ENCODE measurements at places on chromosomes 4 and X.
A peak's percentile ranks its signal among the peaks of the same experiment; 100 is the strongest.

DNA sequence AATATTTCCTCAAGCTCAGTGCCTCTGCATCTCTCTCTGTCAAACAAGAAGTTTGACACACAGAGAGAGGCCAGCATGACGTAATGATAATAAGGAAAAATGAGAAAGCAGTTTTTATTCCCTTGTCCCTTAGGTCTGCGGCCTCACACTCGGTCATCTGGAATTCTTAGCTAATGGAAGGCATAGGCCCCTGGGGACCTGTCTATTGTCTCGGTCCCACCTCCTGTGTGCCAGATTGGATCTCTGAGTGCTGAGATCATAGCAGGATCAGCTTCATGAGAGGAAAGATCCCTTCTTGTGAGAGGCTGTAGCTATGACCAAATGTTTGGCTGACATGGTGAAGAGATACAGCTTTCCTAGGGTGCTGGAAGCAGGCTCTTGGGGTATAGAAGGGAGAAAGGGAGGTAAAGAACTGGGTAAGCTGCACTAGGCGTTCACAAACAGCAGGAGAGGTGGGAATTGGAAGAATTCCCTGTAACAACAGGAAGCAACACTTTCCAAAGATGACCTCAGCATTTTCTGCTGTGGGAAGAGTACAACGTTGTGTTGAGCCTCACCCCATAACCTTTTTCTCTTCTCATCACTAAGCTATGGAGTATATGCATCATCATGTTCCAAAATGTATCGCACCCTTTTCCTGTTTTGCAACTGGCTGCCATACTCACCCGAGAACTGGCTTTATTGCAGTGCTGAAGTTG lies 20.2 kb downstream of the TMEM31 start:
- DNase-seq: no peak
- no peak overlapping the region for H3K27ac ChIP-seq
- H3K27me3 ChIP-seq: peaks cover 19% of the 10 kb centered on the region
- H3K4me1 ChIP-seq: peaks cover 12% of the 10 kb centered on the region
- no peak overlapping the region for H3K4me3 ChIP-seq
- H3K36me3 ChIP-seq: no peaks in the 10 kb centered on the region

GRCh38 chr4:154634058-154634457 lies 21.6 kb upstream of the FGG start:
- DNase-seq: no peak
- H3K4me3 ChIP-seq: no peak overlapping the region
- no peaks in the 10 kb centered on the region for H3K36me3 ChIP-seq

GRCh38 chr4:118353534-118354030 lies 779 bp upstream of the PRSS12 start:
- DNase-seq: no peak
- H3K36me3 ChIP-seq: no peaks in the 10 kb centered on the region
- peaks cover 44% of the 10 kb centered on the region for H3K27me3 ChIP-seq
- H3K27ac ChIP-seq: peak overlapping the region; percentile 63
- peaks cover 24% of the 10 kb centered on the region for H3K4me1 ChIP-seq

DNA sequence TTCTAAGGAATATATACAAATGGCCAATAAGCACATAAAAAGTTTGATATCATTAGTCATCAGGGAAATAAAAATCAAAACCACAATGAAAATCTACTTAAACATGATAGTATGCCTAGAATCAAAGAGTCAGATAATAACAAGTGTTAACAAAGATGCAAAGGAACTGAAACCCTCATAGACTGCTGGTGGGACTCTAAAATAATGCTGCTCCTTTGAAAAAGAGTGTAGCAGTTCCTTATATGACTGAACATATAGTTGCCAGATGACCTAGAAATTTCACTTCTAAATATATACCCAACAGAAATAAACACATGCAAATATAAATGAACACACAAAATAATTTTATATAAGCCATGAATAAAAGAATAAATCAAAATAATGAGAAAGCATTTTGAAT lies 205.1 kb upstream of the CTSO start:
- no peak overlapping the region for H3K4me3 ChIP-seq
- no peaks in the 10 kb centered on the region for H3K4me1 ChIP-seq
- H3K36me3 ChIP-seq: no peaks in the 10 kb centered on the region
- no peaks in the 10 kb centered on the region for H3K27me3 ChIP-seq
- no peak for DNase-seq

- no peak overlapping the region for H3K4me3 ChIP-seq
Observed at GRCh38 chrX:72121383-72121782, 10.3 kb downstream of the RTL5 start.

DNA sequence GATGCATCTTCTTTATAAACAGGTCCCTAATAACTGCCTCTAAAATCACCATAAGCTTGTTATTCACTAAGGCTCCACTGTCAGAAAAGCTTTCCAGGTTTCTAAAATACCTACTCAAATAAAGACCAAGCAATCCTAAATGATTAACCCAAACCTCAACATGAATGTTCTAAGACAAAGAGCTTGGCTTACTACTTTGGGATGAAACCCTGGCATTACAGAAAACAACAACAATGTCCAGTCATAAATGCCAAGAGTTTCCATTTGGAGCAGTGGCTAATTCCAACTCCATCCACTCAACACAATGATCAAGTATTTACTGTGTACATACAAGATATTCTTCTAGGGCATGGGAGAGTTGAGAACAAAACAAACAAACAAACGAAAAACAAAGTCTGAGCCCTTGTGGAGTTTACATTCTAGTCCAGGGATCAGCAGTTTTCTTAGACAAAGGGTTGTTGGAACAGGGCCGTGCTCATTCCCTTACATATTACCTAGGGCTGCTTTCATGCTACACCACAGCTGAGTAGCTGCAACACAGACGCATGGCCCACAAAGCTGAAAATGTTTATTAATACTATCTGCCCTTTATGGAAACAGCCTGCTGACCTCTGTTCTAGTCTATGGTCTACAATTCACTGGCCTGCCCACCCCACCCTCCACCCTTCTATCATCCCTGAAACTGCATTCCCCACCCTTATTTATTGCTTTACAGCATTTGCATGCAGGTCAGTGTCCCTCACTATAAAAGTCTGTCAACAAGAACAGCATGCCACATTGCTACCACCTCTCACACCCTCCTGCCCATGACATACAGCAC lies 23.7 kb downstream of the ABCG2 start:
- H3K27me3 ChIP-seq: no peaks in the 10 kb centered on the region
- no peak for DNase-seq
- H3K27ac ChIP-seq: no peak overlapping the region
- H3K36me3 ChIP-seq: peaks cover under 1% of the 10 kb centered on the region
- H3K4me3 ChIP-seq: no peak overlapping the region
- peaks cover 5% of the 10 kb centered on the region for H3K4me1 ChIP-seq

DNA sequence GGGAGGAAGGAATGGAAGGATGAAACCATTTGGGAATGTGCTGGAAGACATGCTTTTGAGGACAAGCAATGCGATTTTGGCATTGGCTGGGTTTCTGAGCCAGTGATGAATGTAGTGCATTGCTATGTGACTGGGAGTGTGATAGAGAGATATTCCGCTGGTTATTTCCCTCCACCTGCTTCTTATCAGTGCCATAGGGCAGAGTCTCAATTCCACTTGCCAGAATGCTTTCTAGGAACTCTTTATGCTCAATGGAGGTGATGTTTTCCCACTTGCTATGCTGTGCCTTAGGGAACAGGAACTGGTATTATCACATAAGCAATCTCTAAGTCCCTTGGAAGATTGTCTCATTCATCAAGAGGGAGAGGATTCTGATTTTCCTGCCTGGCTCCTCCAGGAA lies 28.0 kb downstream of the TBL1X start:
- DNase-seq: no peak
- no peak overlapping the region for H3K27ac ChIP-seq
- peaks cover 9% of the 10 kb centered on the region for H3K36me3 ChIP-seq
- H3K4me1 ChIP-seq: peaks cover under 1% of the 10 kb centered on the region

DNA sequence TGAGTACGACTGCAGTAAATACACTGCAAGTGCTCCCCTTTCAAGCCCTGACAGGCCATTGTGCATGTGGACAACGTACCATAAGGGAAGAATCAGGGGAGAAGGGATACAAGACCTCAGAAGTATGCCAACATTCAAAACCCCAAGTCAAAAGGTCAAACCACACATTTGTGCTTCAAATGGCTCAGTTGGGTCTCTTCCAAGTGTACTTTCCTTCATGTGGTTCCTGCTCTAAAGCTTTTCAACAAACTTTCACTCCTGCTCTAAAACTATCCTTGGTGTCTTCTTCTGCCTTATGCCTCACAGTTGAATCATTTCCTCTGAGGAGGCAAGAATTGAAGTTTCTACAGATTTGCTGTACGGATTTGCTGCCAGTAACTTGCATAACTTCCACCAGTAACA lies 305.7 kb upstream of the SLIT2 start:
- H3K27ac ChIP-seq: no peak overlapping the region
- H3K27me3 ChIP-seq: peaks cover 4% of the 10 kb centered on the region
- no peak for DNase-seq
- H3K4me1 ChIP-seq: peaks cover 9% of the 10 kb centered on the region
- H3K36me3 ChIP-seq: no peaks in the 10 kb centered on the region
- no peak overlapping the region for H3K4me3 ChIP-seq

DNA sequence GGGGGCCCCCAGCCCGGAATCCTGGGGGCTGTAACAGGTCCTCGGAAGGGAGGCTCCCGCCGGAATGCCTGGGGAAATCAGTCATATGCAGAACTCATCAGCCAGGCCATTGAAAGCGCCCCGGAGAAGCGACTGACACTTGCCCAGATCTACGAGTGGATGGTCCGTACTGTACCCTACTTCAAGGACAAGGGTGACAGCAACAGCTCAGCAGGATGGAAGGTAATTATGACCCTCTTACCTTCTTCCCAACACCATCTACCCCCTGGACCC lies 1.0 kb downstream of the FOXO4 start:
- H3K4me1 ChIP-seq: no peaks in the 10 kb centered on the region
- no peaks in the 10 kb centered on the region for H3K36me3 ChIP-seq
- no peak for DNase-seq
- H3K4me3 ChIP-seq: peak overlapping the region; percentile 91

- no peaks in the 10 kb centered on the region for H3K36me3 ChIP-seq
- no peak for DNase-seq
- no peak overlapping the region for H3K4me3 ChIP-seq
- H3K27ac ChIP-seq: no peak overlapping the region
- peaks cover 31% of the 10 kb centered on the region for H3K4me1 ChIP-seq
Observed at GRCh38 chr4:8267077-8267476, 2.5 kb upstream of the HTRA3 start.

GRCh38 chrX:340121-340520 lies 21.5 kb upstream of the GTPBP6 start:
- no peaks in the 10 kb centered on the region for H3K4me1 ChIP-seq
- H3K36me3 ChIP-seq: peaks cover 24% of the 10 kb centered on the region
- no peak overlapping the region for H3K27ac ChIP-seq
- H3K4me3 ChIP-seq: no peak overlapping the region
- H3K27me3 ChIP-seq: no peaks in the 10 kb centered on the region

GRCh38 chr4:140046543-140046942 lies 107.4 kb downstream of the MAML3 start:
- no peaks in the 10 kb centered on the region for H3K27me3 ChIP-seq
- H3K36me3 ChIP-seq: no peaks in the 10 kb centered on the region
- DNase-seq: no peak

DNA sequence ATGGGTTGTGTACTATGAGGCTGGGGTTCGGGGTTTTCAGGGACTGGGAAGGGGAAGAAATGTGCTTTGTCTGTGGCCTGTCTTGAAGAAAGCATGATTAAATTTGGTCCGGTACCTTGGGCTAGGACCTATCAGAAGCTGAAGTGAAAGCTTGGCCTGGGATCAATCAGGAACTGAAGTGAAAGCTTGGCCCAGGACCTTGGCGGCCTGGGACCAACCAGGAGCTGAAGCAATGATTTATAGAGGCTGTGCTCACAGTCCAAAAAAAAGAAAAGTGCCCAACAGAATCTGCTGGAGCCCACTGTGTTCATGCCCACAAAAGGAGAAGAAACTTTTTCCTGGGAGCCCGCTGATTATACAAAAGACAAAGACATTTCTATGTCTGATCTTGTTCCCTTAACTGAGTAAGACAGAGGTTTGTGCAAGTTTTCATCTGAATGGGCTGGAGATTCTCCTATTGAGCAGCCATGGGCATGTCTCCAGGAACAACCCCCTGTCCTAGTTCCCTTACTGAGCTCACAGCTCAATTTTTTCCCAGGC lies 1427.9 kb downstream of the FAM133A start:
- H3K27ac ChIP-seq: no peak overlapping the region
- no peaks in the 10 kb centered on the region for H3K36me3 ChIP-seq
- no peaks in the 10 kb centered on the region for H3K27me3 ChIP-seq
- no peaks in the 10 kb centered on the region for H3K4me1 ChIP-seq
- DNase-seq: no peak

- no peak overlapping the region for H3K27ac ChIP-seq
- peaks cover 4% of the 10 kb centered on the region for H3K36me3 ChIP-seq
- no peak for DNase-seq
- no peak overlapping the region for H3K4me3 ChIP-seq
Observed at GRCh38 chr4:1948892-1949436, 59.8 kb downstream of the NELFA start.

DNA sequence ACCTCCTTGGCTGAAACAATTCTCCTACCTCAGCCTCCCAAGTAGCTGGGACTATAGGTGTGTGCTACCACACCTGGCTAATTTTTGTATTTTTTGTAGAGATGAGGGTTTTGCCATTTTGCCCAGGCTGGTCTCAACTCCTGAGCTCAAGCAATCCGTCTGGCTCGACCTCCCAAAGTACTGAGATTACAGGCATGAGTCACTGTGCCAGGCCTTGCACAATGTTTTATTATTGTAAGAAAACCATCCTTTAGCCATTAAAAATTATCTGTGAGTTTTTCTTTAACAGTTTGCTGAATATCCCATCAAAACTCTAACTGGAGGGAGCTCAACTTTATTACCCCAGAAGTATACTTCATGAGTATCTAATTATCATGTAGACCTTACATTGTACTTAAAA lies 900.3 kb downstream of the PCDH7 start:
- H3K4me1 ChIP-seq: no peaks in the 10 kb centered on the region
- H3K4me3 ChIP-seq: no peak overlapping the region
- no peaks in the 10 kb centered on the region for H3K27me3 ChIP-seq
- DNase-seq: no peak

- H3K27me3 ChIP-seq: no peaks in the 10 kb centered on the region
- no peaks in the 10 kb centered on the region for H3K36me3 ChIP-seq
- no peaks in the 10 kb centered on the region for H3K4me1 ChIP-seq
Observed at GRCh38 chr4:32789026-32789608, 2068.9 kb downstream of the PCDH7 start.

DNA sequence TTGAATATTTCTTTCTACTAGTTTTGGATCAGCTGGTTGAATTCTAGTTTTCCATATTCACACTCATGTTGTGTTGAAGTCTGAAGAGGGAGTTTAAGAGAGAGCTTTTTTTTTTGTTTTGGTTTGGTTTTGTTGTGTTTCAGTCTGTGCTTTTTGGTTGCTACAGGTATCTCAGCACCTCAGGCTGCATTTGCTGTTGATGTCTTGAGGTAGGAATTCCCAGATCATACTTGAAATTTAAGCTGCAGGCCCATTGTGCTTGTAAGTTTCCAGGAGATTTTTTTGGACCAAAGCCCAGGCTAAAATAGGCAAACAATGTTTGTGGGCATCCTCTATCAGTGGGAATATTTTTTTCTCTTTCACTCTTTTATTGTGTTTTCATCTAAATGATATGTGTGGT lies 190.2 kb upstream of the AGA start:
- no peaks in the 10 kb centered on the region for H3K4me1 ChIP-seq
- no peak overlapping the region for H3K27ac ChIP-seq
- H3K4me3 ChIP-seq: no peak overlapping the region
- H3K36me3 ChIP-seq: no peaks in the 10 kb centered on the region
- H3K27me3 ChIP-seq: no peaks in the 10 kb centered on the region
- no peak for DNase-seq
